Left ventricle myocardium superior (tissue), 1 donor: ENCODE measurements at places on chromosomes 7 and 10. TPM values are rescaled to one million over a fixed set of nuclear protein-coding genes. Genes with fewer than 3 reads are reported as not detected.

Gene TRIM8
- 117 TPM for total RNA-seq

Gene ADARB2
- total RNA-seq, result 0.22 TPM

- DNase-seq, result no peak
Measured at GRCh38 chr10:99396471-99396870, 34.0 kb downstream of the GOT1 start.

DNA sequence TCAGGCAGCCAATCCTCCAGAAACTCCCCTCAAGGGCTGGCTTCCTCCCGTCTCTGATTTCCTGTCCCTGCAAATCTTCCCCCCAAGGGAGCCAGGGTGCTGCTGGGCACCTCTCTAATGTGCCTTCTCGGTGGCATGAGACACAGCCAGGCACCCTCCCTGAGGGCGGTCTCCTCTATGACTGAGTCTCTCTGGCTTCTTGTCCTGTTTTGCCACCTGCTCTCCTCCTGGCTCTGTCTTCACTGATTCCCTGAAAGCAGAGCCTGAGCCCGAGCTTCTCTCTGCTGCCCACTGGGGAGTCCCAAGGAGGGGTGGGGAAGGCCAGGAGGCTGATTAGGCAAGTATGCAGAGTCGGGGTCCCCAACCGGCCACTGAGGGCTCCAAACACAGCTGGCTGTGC is 60.4 kb upstream of the INSIG1 start:
- DNase-seq, result no peak

- peak; percentile 87 for DNase-seq
Measured at GRCh38 chr10:119341459-119342301, 134.3 kb downstream of the GRK5 start.

GRCh38 chr7:33597181-33597580 is 308.2 kb upstream of the BMPER start:
- no peak for DNase-seq

GRCh38 chr10:21975378-21975990 is 28.0 kb downstream of the DNAJC1 start:
- DNase-seq, result no peak
